ENCODE measurements at places on chromosomes 3 and 15.

- peak; percentile 77 for DNase-seq
Measured at GRCh38 chr3:152511904-152512303, 243.2 kb downstream of the MBNL1 start.

DNA sequence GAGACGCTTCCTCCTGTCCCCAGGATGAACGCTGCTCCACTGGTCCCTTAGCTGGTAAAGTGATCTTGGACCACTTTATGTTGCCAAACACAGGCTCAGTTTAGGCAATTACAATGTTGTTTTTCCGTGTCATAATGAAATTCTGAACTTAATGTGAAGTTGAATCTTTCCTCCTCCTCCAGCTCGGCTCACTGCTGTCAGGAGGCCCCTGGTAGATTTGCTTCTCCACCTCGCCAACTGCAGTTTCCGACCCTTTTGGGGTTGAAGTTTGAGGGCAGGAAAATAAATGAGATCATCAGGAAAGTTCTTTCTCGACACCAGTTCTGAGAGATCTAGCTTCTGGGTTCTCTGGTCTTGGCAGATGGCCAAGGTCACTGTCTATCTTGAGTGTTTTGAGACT, 27.8 kb downstream of the CFAP161 start:
- DNase-seq: no peak

- no peak for DNase-seq
Measured at GRCh38 chr3:183099838-183100204, 525 bp upstream of the MCCC1 start.

GRCh38 chr3:183548262-183548769, 7.2 kb downstream of the KLHL6 start:
- no peak for DNase-seq

GRCh38 chr15:35626571-35627318, 80.8 kb upstream of the DPH6 start:
- no peak for DNase-seq

- DNase-seq: peak; percentile 90
Measured at GRCh38 chr15:101187820-101188636, 63.8 kb downstream of the CHSY1 start.

GRCh38 chr3:13852638-13853009, 27.2 kb downstream of the WNT7A start:
- no peak for DNase-seq

DNA sequence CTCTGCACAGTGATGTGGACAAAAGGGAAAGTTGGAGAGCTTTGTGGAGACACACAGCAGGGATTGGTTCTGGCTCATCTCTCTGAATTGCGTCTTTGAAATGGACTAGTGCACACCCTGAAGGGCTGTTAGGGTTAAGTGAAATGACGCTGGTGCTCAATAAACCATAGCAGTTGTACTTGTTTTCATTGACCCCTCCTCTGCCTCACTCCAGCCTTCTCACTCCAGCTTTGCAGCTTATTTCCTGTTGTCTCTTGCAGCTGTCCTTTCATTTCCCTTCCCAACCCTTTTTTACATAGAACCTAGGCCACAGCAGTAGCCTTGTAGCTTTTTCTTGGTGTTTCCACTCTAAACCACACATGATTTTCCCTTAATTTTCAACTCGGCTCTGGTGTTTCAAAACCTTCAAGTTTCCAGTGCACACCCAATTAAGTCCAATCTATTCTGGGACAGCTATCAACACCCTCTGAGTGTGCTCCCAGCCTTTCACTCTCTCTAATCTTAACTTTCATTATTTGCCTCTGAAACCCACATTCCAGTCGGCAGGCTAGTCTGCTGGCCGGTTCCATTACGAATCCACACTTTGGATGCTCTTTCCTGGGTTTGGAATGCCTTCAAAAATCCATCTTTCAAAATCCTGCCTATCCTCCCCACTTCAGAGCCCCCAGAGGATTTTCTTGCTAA, 6.4 kb downstream of the C3orf52 start:
- no peak for DNase-seq

GRCh38 chr15:62935300-62936081, 107.1 kb upstream of the TPM1 start:
- no peak for DNase-seq

DNA sequence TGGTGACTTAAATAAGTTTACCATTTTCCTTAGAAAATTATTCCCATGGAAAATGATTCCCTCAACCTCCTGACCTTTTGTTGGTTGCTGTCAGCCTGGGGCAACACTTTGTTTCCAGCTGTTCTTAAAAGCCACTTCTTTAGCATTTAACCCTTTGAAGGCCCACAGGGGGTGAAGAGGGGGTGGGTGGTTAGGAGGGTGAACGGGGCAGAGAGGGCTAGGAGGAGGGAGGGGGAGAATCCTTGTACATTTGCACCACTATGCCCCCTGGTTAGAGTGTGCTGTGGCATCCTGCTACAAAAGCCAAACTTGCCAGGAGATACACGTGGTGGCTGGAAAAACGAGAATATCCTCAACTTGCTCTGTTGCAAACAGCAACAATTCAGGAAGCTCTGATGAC, 273.2 kb upstream of the RGMA start:
- no peak for DNase-seq

DNA sequence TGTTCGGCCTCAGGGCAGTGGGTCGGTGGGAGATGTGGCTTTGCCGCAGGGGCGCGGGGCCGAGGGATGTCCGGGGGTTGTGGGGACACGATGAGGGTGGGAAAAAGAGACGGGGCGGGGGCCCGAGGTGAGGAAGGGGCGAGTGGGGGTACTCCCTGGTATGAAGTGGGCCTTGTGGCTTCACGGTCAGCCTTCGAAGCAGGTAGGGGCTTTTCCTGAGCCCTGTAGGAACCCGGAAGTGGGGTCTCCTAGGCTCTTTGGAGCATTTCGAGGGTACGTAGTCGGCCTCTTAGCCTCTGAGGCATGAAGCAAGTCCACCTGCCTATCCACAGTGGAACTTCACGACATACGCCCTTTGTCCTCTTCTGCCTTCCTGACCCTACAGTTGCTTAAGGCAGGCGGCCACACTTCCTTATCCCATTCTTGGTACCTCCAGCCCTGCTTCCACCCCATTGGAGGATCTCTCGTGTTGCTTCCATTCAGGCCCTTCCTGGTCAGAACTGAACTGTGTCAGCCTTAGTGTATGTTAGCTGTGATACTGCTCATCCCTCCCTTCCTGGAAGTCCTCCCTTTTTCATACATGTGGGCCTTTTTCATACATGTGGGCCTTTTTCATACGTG, 389 bp downstream of the ARPC4 start:
- no peak for DNase-seq

GRCh38 chr3:53773611-53774368, 72.4 kb downstream of the CHDH start:
- peak; percentile 82 for DNase-seq

GRCh38 chr3:101466465-101467309, 46.3 kb downstream of the SENP7 start:
- DNase-seq: no peak

DNA sequence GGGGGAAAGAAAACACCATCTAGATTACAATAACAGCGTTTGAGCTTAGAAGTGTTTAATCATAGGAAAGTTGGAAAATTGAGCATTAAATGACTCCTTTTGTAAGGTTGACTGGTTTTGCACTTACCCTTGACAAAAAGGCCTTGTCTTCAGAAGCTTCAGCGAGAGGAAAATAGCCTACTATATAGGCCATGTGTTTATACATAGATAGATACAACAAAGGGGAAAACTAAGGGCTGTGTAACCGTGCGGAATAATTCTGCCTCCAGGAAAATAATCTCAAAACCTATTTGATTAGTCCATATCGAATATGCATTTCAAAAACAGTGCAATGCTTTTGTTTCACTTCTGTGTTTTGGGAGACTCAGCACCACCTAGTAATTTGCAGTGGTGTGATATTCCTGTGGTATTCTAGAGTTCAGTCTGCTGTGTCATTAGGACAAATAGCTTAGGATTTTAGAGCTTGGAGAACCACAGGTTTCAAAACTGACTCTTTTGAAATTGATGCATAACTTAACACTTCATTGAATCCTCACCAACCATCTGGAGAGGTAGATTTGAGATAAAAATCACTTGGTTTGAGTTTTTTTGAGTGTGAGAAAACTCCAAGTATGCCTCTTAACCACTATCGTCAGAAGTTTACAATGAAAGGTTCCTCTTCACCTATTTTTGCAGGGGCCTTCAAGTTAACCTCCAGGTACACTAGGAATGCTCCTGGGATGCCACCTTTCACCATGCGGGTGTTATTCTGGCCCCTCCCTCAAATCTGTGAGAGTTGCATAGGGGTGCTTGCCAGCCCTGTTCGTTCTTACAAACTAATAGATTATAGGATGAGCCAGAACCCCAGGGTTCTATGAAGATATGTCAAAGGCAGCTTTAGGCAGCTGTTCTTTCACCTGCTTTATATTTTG, 1.9 kb downstream of the ARHGAP31 start:
- DNase-seq: no peak

DNA sequence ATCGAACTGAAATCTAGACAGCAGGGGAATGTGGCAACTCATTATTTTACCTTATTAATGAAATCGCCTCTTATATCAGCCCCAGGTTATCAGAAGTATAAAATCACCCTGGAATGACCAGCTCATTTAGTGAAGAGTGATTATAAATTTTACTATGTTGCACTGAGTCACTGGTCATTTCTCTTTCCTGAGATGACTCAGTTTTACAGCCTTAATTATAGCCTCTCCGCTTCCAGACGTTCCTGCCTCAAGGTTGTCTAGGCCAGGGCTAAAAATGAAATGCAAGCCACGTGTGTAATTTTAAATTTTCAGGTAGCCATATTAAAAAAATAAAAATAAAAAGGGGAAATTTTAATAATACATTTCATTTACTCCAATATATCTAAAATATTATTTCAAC, 33.3 kb downstream of the DET1 start:
- no peak for DNase-seq

- no peak for DNase-seq
Measured at GRCh38 chr3:330494-331115, 134.0 kb downstream of the CHL1 start.

GRCh38 chr15:76153241-76154197, 93.7 kb downstream of the TMEM266 start:
- DNase-seq: no peak

- DNase-seq: no peak
Measured at GRCh38 chr3:71134521-71134920, 449.0 kb downstream of the FOXP1 start.

- DNase-seq: no peak
Measured at GRCh38 chr3:175457301-175457700, 598.2 kb downstream of the NAALADL2 start.

- peak; percentile 64 for DNase-seq
Measured at GRCh38 chr3:118772547-118773011, 262.1 kb downstream of the IGSF11 start.

GRCh38 chr15:89103481-89104171, 15.4 kb downstream of the ABHD2 start:
- no peak for DNase-seq

DNA sequence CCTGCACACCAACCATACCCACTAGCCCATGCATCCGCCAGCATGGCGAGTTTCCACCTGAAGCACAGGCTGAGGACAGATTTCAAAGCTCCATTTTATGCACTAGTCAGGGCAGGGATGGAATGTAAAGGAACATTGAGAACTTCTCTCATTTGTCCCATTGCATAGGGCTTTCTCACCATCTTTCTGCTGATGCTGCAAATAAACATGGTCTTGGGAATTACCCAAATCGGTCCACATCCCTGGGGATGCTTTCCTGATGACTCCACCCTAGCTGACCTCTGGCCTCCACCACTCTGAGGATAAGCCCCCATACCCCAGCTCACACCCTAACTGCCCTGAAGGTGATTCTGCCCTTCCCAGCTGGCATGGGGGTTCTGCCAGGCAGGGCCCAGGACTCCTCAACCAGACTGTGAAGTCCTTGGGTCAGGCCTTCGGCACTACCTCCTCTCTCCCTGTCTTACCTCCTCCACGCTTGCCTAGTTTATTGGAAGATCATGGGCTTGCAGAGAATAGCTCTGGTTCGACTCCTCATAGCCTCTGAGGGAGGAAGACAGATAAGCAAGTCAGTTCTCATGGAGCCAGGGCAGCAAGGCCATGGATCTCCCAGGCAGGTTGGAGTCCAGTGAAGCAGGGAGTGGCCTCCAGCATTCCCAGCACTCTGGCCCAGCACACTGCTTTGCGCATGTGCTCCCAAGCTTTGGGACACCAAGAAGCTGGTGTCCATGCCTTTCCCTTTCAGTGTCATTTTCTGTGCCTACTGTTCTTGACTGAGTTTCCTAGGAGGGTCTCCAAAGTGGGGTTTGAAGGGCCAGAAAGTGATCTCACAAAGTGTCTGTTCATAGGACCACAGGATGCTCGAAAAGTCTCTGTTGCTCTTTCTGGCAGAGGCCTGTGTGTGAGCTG, 27.6 kb upstream of the XYLB start:
- DNase-seq: no peak

GRCh38 chr3:161274691-161275298, 53.7 kb downstream of the NMD3 start:
- DNase-seq: no peak

DNA sequence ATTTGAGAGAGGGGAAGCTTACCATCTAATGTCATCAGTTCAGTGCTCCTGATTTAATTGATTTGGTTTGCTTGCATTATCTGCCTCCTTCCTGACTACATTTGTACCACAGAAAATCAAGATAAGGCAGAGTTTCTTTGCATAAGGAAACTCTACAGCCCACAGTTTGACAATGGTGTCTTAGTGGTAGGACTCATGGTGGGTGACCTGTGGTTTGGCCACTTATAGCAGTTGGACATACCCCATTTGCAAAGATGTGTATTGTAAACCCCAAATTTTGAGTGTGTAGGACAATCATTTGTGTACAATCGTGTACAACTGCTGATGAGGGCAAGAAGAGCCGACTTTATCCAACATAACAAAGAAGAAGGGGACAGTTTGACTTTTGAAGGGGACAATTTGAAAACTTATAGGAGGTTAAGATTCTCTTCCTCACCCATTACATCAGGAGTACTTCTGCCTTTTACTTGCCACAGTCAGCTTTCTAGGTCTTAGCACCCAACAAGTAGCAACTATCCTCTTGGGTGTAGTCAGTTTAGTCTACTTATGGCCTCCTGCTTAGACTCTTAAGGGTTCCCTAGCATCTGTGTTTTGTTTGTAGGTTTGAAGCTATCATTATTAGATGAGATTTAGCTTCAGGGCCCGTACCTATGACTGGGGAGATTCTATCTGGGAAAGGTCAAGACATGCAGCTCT, 6.2 kb downstream of the TGFBR2 start:
- no peak for DNase-seq
